ENCODE measurements at places on chromosomes 1 and 21.

DNA sequence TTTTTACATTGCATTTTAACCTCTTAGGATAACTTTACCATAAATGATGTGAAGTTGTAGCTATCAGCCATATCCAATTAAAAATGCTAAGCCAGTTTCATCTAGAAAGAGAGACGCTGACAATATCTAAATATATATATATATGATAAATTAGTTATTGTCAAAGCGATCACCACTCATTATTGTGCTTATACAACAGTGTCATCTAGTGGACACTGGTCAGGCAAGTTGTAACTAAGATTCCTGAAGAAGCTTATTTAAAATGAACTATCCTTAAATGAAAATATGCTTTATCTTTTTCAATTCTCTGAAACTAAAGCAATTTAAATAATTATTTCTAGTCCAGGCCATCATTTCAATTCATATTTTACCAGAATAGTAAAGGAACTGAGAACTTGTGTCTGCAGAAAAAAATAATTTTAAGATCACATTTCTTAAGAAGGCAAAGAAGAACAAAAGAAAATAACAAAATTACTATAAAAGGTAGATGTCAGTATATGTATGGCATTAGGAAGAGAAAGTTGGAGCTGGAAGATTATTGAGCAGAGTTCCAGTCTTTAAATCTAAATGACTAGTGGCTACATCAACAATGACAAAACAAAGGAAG lies 193.3 kb upstream of the SNX7 start:
- peak; percentile 45 for DNase-seq

DNA sequence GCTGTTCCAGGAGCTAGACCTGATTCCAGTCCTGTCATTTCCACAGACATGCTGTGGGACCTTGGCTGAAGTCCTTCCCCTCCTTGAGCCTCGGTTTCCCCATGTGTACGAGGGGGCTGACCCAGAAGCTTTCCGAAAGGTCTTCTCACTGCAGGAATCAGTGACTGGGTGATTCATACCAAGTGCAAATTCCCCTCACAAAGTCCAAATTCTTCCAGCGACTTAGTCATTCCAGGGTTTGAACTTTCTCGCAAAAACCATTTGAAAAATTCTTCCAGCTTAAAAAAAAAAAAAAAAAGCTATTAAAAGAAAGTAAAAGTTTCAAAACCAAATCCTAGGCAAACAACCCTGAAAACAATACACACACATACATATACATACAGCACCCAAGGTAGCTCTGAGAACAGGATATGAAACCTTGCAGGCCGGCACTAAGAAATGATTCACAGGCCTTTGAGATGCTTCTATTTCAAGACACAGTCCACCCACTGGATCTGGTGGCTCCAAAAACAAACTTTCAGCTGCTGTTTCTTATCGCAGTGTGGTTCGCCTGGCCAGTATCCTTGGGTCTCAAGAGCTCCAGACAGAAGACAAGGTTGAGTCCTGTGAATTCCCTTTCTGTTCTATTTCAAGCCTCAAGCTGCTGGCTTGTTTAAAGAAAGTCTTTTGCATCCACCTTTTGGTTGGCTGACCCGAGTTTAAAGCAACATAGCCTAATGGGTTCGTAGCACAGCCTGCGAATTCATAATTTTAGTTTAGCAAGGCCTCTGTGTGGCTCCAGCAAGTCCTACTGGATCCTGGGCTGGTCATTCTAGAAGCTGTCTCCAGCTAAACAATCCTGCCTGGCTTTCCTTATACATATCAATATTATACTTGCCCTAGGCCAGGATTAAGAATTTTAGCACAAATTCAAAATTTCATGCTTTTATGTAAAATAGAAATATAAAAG lies 18.0 kb upstream of the ID3 start:
- peak; percentile 75 for DNase-seq

DNA sequence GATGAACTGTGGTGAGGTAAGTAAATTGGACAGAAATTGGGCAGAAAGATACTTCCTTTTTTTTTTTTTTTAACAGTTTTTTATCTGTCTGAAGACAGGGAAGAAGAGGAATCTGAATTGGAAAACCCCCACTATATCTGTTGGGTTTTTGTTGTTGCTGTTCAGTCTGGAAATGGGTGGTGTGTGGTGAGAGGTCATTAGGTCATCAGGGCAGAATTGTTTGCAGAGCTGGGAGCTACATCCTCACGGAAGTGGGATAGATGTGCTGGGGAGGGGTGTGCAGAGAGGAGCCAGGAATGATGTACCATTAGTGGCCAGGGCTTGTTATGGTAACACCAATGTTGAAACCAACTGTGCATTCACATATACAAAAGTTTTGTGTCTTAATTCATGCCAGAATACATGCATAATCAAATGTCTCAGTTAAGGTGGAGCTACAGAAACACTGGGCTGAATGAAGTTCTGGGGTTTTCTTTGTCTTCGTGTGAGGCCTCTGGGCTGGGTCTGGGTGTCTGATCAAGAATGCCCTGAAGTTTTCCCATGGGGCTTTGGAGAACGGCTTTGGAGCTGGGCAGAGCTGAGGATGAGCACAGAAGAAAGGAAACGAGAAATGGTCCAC lies 12.4 kb downstream of the USP25 start:
- DNase-seq: no peak

DNA sequence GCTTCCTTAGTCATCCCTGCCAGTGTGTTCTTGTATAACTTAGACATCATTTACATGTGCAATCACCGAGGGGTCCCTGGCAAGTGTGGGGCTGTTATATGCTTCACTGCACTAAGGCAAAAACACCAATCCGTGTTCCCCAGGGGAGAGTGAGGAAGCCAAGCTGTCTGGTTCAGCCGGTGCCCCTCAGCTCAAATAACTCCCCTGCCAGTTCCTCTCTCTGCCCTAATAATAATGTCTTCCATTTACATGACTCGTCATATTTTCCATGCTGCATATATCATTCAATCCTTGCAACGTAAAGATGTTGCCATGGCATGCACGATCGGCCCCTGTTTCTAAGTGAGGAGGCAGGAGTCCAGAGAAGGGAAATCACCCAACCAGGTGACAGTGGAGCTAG lies 24.4 kb upstream of the NDC1 start:
- no peak for DNase-seq
